ENCODE measurements at places on chromosomes 13 and 19.

DNA sequence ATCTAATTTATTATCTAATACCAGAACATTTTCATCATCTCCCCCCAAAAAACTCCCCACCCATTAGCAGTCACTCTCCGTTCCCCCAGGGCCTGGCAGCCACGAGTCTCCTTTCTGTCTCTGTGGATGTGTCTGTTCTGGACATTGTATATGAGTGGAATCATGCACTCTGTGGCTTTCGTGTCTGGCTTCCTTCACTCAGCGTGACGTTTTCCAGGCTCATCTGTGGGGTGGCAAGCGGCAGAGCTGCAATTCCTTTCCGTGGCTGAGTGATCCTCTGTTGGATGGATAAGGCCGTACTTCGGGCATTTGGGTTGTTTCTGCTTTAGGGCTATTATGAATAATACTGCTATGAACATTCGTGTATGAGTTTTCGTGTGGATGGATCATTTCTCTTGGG is 3.1 kb downstream of the AP2S1 start:
- no peak for DNase-seq

GRCh38 chr19:11944656-11945055 is 19.7 kb downstream of the ZNF700 start:
- DNase-seq, result no peak

DNA sequence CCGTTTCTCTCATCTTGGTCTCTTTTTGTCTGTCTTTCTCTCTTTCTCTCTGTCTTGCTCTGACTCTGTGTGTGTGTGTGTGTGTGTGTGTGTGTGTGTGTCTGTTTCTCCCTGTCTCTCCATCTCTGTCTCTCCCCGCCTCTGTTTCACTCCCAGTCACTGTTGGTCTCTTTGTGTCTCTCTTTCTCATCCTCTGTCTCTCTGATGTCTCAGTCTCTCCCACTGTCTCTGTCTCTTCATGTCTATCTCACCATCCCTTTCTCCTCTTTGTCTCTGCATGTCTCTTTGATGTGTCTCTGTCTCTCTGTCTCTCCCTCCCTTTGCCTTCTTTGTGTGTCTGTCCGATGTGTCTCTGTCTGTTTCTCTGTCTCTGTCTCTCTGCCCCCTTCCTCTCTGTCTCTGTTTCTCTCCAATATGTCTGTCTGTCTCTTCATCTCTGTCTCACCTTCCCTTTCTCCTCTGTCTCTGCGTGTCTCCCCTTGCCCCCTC is 2.5 kb downstream of the NFIC start:
- DNase-seq, result no peak

- DNase-seq, result no peak
Observed at GRCh38 chr19:15197275-15197941, 3.4 kb downstream of the NOTCH3 start.

DNA sequence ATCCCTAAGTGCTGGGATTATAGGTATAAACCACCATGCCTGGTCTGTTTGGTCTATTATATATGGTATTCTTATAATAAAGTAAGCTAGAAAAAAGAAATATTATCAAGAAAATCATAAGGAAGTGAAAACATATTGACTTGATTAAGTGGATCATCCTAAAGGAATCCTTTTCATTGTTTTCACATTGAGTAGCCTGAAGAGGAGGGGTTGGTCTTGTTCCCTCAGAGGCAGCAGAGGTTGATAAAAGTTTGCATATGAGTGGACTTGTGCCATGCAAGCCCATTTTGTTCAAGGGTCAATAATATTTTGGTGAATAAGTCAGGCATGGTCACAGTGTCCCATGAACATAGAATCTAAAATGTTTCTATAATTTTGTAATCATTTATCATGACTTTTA is 52.7 kb downstream of the ZNF627 start:
- no peak for DNase-seq

- DNase-seq, result no peak
Observed at GRCh38 chr19:48490981-48491792, 20.4 kb downstream of the LMTK3 start.

GRCh38 chr19:42092350-42092749 is 16.4 kb downstream of the ZNF574 start:
- DNase-seq, result no peak

DNA sequence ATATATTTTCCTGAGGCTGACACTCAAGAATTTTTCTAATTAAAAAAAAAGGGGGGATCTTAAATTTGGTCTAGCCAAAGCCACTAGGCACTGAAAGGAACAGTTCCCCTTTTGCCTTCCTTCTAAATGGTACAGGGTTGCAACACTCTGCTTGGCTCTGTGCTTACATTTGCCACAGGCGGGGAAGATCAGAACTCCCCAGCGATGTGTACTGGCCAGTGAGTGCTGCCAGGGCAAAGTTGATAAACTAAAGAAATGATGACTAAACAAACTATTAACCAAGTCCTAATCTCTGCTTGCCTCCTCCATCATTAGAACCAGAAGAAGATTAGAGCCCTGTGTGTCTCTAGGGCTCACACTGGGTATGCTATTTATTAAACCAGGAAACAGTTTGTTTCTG is 75.3 kb upstream of the SCEL start:
- no peak for DNase-seq

DNA sequence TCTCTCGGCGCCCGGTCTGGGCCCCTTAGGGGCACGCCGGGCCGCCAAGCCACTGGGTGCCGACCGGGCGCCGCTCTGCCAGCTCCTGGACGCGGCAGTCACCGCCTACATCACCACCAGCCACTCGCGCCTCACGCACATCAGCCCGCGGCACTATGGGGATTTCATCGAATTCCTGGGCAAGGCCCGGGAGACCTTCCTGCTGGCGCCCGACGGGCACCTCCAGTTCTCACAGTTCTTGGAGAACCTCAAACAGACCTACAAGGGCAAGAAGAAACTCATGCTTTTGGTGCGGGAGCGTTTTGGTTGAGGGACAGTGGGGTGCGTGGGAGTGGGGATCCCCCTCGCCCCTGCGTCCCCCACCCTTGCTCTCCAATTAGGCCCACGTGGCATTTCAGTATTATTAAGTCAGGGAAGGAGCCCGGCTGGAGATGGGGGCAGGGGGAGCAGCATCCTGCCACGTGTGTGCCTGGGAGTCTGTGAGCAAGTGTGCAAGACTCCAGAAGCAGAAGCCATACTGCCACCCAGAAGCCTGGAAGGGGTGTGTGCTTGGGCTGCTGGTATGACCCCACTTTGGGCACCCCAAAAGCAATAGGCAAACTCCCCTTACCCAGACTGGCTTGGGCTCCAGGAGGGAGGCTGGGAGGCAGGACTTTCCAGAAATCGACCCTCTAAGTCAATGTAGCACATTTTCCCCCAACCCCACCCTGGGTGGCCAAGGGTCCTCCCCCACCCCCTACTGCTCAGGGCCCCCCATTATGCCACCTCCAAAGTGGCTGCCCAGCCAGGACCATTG is 35.7 kb downstream of the ZSWIM4 start:
- no peak for DNase-seq

DNA sequence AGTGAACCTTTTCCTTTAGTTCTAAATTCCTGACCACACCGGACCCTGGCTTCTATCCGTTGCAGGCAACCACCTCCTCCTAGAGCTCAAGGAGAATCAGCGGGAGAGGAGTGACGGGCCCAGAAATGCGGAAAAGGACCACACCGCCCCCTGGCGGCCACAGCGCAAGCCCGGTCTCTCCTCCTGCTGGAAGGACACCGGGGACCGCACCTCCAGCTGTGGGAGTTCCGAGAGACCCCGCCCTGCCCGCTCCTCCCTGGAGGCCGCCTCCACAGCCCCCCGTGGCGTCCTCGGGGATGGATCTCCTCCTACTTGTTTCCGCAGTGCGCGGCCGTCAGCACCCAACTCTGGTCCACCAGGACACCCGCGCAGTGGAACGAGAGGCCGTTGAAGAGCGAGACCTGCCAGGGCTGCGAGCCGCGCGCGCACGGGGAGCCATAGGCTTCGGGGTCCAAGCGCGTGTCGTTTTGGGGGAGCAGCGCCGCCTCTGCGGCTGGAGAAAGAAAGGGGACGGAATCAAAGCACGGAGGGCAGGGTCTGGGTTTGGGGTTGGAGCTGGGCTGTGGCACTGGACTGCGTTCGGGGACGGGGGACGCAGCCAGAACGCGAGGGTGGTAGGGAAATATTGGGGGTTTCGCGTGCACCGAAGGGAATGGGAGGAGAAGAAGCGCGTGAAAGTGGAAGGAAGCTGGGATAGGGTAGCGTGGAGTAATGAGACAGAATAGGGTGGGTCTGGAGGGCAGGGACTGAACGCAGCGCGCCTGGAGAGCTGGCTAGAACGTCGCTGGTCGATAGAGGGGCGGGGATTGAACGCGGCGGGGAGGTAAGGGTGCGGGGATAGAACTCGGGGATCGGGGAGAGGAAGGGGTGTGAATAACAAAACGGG is 2.5 kb downstream of the KLK10 start:
- peak; percentile 49 for DNase-seq

GRCh38 chr13:77832339-77833100 is 86.1 kb downstream of the EDNRB start:
- peak; percentile 66 for DNase-seq

GRCh38 chr19:47765523-47766358 is 12.8 kb upstream of the SELENOW start:
- no peak for DNase-seq

GRCh38 chr13:98447881-98448641 is 128.8 kb downstream of the STK24 start:
- peak; percentile 69 for DNase-seq

- no peak for DNase-seq
Observed at GRCh38 chr13:29737061-29737460, 113.4 kb downstream of the UBL3 start.

DNA sequence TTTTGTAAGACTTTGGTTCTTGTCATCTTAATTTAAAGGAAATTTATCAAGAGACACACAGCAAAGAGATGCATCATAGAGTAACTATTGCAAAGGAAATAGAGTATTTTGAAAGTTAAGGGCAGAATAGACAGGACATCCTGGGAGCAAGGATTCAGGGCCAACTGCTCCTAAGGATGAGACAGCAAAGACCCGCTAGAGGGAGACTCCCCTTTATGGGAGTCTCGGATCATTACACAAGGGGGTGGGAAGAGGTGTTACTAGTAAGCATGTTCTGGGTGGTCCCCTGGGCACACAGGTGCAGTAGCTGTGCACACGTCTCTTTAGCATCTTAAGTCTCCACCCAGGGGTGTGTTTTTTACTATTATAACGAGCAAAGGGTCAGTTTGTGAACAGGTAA is 9.6 kb downstream of the ZSCAN5C start:
- no peak for DNase-seq

- no peak for DNase-seq
Observed at GRCh38 chr19:5991244-5991838, 13.4 kb upstream of the RANBP3 start.

- no peak for DNase-seq
Observed at GRCh38 chr13:79692846-79693245, 211.9 kb downstream of the NDFIP2 start.

DNA sequence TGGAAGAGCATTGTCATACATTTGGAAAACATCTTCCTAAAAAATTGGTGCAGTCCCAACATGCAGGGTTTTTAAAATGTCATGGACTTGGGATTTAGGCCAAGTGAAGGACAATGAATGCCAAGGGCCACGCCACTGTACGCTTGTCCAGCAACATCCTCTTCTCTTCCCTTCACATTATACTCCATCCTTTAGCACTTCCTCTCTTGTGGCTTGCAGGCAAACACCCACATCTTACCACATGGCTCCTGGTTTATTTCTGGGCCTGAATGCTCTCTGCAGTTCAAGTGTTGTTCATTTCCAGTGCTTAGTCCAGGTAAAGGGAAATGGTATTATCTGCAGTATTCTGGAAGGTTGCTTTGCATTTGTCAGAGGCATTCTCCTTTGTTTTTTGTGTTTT is 45.0 kb downstream of the CBY2 start:
- no peak for DNase-seq

GRCh38 chr13:108948251-108948671 is 318.9 kb downstream of the MYO16 start:
- DNase-seq, result no peak

DNA sequence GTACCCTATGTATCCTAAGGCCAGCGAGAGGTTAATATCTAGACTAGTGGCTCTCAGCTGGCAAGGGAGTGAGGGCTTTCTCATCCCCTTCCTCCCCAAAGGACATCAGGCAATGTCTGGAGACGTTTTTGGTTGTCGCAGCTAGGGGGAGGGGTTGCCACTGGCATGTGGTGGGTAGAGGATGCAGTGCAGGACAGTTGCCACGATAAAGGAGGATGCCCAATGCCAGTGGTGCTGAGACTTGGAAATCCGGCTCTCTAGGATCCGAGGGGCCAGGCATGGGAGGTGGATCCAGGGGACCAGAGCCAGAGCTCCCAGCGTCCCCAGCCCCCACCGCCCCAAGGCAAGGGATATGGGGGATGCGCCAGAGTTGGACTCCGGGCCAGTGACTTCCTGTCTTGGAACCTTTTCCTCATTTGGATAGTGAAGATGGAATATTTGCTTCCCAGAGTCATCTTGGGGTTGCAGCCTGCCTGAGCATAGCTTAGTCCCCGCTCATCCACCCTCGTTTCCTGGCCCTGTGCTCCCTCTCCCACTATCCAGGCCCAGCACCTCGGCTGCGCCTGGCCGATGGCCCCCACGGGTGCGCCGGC is 4.9 kb downstream of the SSC5D start:
- no peak for DNase-seq

DNA sequence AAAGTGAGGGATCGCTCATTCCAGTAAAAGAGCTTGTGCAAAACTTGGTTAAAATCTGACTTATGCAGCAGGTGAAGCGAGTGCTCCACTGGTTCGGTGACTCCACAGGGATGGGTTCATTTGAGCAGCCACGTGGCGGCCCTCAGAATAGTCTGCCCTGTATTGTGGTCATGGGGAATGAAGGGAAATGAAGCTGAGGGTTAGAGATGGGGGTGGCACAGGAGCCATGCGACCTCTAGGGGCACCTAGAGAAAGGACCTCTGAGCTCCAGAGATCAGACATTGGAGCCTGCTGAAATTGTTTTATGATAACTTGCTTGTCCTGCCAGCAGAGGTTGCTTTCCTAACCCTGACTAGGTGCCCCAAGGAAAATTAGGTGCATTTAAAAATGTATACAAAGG is 26.6 kb downstream of the CBY2 start:
- DNase-seq, result no peak

DNA sequence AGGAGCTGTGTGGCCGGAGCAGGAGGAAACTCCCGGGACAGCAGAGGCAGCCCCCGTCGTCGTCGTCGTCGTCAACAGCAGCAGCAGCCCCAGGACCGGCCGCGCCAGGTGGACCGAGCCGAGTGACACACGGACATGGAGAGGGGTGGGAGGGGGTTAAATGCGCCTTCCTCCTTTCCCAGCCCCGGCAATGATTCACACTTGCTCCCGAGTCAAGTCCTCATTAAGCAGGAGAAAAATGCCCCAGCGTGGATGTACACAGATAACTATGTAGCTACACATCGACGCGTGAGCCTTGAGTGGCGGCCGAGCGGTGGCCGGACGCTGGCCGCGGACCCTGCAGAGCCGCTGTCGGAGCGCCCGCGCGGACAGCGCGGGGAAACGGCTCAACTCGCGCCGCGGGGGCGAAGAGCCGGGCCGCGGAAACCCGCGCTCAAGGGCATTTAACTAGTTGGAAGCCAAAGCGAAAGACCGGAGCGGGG is 645 bp downstream of the UBL3 start:
- peak; percentile 49 for DNase-seq

- peak; percentile 55 for DNase-seq
Observed at GRCh38 chr13:75876142-75877050, 240.3 kb downstream of the LMO7 start.

All from putamen (tissue), 1 donor.